ENCODE measurements at places on chromosomes 7 and 10.

DNA sequence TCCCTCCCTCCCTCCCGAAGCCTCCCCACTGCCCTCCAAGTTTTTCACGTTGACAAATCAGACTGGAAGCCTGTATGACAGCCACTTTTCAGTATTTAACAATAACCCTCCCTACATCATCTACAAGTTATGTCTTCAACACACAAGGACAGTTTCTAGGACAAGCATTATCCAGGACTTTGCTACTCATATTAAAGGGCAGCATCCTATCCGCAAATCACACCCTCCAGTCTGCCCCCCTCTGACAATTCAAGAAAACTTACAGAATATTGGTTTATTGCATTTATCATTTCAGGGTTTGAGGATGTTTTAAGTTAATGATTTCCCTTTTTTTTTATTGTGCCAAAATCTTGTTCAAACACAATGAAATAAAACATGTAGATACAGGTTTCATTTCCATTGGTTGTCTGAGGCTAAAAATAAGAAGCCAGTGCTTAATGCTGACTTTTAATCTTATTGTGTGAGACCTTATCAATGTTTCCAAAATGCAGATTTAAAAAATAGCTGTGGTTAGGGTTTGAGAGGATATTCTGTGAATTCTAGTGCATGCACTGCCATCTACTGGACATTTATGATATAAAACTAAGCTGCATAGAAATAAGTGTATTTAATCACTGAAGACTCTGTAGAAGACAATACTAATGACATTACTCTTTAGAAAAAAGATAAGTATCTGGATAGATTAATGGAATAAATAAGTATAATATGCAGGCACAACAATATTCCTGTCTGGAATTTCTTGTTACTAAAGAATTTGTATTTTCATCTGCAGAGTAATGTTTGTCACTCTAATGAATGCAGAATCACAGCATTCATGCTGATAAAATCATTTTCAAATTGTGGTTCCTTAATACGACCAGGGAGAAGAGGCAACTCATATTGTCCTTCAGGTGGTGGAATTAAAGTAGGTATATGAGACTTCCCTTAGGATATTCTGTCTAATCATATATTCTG, 64.1 kb downstream of the CAV1 start:
- no peak for DNase-seq

DNA sequence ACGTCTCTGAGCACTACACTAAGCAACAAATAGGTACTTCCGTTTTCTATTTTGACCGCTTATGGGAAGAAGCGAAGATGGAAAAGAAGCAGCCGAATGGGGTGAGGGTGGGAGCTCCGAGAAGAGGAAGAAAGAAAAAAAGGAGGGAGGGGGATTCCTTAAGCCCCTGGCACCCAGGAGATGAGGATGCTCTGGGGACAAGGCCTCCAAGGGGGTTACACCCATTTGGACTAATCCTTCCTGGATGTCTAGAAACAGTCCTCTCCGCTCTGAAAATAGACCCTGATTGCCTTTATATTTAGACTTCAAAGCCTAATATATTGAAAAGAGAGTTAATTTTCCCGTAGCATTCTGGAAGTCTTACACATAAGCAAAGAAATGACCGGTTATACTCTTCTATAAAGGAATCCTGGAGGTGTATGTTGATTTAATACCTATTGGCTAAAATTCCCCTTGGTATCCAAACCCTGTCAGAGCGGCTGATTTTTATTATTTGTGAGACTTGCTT, 676 bp upstream of the HTR7 start:
- DNase-seq, result no peak

DNA sequence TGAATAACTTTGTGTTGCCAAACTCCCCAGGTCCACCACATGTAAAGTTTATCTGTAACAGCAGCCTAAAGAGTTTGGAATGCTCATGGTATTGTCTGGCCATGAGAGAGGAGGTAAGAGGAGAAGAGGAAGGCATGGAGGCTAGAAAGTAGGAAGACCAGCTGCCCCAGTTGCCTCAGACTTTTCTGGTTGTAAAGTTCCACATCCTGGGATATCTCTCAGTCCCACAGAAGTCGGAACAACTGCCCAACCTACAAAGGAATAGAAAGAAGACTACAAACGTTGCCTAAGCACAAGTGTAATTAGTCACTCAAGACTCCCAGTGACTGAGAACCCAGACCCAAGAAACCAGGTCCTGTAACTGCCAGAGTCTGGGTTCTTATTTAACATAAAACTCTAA, 47.3 kb downstream of the CREB3L2 start:
- DNase-seq, result no peak

- peak; percentile 70 for DNase-seq
These were observed 1.2 kb upstream of the SMNDC1 start for GRCh38 chr10:110305767-110306451.

- DNase-seq, result no peak
These were observed 211.4 kb downstream of the TNS3 start for GRCh38 chr7:47370461-47371042.

GRCh38 chr10:102368077-102368476, 27.4 kb upstream of the NFKB2 start:
- no peak for DNase-seq

DNA sequence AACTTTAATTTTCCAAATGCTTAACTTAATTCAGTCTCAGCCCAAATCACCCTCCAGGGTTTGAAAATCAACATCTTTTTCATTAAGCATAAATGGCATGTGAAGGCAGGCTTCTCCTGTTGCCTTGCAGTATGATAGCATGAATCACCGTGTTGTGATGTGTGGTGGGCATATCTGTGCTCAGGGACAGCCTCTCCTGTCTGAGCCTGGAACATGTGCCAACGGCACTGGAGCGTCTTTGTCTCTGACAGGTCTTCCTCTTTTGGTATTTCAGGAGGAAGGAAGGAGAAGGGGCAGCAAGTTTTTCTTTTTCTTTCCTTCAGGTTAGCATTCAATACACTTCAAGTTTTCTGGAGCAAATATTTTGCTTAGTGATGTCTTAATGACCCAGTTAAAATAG, 57.6 kb downstream of the LRGUK start:
- no peak for DNase-seq

GRCh38 chr10:11893749-11894278, 70.7 kb downstream of the PROSER2 start:
- no peak for DNase-seq

DNA sequence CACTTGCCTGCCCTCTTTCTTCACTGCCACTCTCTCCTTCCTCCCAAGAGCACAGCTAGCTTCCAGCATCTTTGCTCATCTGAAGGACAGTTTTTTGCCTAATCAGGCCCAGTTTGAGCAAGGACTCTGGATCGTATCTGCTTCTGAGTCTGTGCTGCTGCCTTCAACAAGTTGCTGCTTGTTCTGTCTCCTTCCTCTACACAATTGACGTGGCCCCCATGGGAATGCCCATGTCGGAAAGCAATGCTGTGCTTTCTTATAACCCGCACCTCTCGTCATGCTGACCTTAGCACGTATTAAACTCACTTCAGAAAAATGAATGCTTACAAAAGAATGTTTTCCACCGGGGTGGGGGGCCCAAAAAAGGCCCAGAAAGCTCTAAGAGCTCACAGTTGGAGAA, 324.7 kb upstream of the C7orf33 start:
- DNase-seq, result no peak

- no peak for DNase-seq
These were observed 116.6 kb upstream of the MACROH2A2 start for GRCh38 chr10:69936091-69936490.

DNA sequence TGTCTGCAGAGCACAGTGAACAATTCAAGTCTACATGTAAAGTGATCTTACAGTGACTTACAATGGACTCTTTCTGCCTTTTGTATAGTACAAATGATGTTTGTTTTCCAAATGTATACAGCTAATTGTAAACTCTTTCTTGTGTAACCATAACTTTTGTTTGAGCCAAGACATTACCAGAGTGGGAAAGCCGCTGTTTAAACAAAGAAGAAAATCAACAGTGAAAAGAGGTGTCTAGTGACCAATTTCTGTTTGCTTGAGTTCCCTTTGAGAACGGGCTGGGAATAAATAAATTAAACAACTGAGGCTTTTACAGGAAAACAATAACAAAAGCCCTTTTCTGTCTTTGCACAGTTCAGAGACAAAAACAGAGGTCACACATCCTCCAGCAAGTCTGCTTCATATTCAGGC, 1163.4 kb downstream of the CNTNAP2 start:
- no peak for DNase-seq

- DNase-seq, result no peak
These were observed 30.6 kb upstream of the C10orf120 start for GRCh38 chr10:122730238-122730637.

GRCh38 chr7:22090107-22090506, 144.4 kb upstream of the CDCA7L start:
- DNase-seq, result no peak

- no peak for DNase-seq
These were observed 53.7 kb upstream of the DUSP5 start for GRCh38 chr10:110444004-110444337.

- no peak for DNase-seq
These were observed 197.2 kb downstream of the ADARB2 start for GRCh38 chr10:1540144-1540543.

GRCh38 chr10:11416974-11417373, 194.5 kb downstream of the USP6NL start:
- DNase-seq, result no peak

- DNase-seq, result no peak
These were observed 33.5 kb upstream of the PRSS37 start for GRCh38 chr7:141874787-141875186.

DNA sequence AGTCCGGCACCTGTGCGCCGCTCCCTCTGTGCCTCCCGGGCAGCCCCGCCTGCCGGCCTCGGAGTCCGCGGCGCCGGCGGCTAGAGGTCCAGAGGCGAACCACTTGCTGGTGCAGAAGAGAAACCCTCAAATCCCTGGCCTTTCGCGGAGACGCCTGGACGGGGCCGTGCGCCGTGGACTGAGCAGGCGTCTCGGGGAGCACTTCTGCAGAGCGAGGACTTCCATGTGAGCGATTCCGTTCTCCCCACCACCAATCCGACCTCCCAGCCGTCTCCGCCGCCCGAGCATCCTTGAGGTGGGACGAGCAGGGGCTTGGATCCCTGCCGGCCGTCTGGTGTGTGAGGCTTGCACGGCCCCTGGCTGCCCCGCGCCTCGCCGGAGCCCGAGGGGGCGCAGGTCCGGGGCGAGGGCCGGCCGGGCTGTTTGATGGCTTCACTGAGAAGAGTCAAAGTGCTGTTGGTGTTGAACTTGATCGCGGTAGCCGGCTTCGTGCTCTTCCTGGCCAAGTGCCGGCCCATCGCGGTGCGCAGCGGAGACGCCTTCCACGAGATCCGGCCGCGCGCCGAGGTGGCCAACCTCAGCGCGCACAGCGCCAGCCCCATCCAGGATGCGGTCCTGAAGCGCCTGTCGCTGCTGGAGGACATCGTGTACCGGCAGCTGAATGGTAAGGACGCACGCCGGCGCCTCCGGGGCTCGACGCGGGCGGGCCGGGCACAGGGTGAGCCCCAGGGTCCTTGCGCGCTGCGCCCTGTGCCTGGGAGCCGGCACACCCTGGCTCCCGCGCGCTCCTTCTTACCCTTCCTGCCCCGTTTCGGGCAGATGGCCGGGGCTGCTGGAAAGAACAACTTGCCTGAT, 660 bp downstream of the GALNT17 start:
- DNase-seq, result no peak
